ENCODE measurements at places on chromosomes 6 and 20. TPM values are rescaled to one million over a fixed set of nuclear protein-coding genes. Genes with fewer than 3 reads are reported as not detected.

The GCM1 gene
- total RNA-seq: not detected

GRCh38 chr6:50978380-50979170 is 159.9 kb downstream of the TFAP2B start:
- no peak for DNase-seq

DNA sequence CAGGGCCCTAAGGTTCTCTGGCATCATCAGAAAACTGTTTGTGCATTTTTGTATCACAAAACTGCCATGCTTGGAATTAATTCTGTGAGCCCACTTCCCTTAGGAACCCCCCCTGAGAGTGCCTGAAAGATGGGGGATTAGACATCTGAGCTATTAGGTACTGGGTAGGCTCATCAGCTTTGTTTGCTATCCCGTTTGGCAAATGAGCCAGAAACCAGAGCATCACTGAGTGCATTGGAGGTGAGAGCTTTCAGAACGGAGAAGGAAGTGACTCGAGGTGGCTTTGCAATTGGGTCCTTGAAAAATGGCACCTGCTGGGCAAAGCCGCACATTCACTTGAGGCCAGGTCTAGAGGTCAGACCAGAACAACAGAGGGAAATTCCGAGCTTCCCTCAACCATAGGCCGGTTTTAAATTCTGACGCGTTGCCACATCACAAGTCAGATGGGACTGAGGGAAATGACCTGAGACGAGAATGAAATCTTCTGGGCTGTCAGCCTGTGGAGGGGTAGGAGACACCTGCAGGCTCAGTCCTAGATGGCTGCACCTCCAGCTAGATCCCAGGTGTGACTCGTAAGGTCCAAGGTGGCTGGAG is 8.4 kb upstream of the GLP1R start:
- no peak for DNase-seq

- DNase-seq: no peak
Observed at GRCh38 chr20:61664556-61665320, 400.9 kb downstream of the TAF4 start.

DNA sequence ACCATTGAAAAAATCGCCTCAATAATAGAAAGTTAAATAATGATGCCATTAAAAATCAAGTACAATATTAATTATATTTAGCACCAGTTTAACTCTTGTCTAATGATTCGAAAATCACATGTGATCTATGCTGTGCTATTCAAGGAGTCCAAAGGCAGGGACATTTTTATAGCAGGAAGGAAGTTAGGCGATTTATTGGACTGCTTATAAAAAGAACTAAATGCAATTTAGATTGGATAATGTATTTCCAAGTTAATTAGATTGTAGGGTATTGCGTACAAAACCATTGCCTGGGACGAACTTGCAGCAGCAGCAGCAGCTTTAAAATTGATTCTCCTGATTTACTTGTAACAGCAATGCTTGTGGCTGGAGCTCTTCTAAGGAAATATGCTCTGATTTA is 87.4 kb upstream of the TMEM181 start:
- no peak for DNase-seq

GRCh38 chr6:15458021-15458459 is 204.8 kb downstream of the DTNBP1 start:
- no peak for DNase-seq

The ANGPT4 gene
- not detected for total RNA-seq

- no peak for DNase-seq
Observed at GRCh38 chr6:15264412-15264811, 18.5 kb downstream of the JARID2 start.

The SLC35B2 gene
- total RNA-seq: 27.7 TPM

The BPIFA1 gene
- not detected for total RNA-seq

Measured in natural killer cell (primary cell).